ENCODE measurements at places on chromosomes 6 and 20.

- DNase-seq, result no peak
Measured at GRCh38 chr6:79764747-79765146, 133.6 kb downstream of the SH3BGRL2 start.

DNA sequence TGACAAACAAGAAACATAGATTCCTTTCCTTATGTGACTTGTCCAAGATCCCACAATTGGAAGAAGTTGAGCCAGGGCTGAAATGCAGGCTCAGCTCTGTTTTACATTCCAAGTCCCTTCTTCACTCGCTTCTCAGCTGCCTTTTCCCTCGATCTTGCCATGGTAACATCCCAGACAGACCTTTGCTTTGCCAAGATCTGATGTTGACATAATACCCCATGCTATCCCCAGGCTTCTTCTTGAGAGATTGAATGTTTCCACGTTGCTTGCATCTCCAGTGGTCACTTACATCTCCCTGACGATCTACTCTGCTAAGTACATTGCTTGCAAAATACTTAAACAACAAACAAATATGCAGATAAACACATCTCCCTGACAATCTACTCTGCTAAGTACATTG is 63.5 kb downstream of the TBXT start:
- no peak for DNase-seq

GRCh38 chr6:148883270-148883669 is 136.4 kb downstream of the UST start:
- no peak for DNase-seq

DNA sequence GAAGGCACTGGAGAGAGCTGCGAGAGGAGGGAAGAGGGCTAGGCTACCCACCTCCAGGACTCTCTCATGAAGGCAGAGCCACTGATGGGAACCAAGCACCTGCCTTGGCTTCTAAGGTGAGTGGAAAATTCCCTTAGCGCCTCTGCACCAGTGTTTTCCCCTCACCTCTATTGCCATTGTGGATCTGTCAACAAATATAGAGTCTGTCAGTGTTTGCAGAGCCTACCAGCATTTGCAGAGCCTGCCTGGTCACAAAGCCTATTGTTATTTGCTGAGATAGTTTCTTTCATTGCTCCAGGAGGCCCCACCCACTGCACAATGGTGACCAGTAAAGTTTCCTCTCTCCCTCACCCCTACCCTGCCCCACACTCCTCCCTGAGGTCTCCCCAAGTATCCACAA is 141.9 kb downstream of the MRPL14 start:
- no peak for DNase-seq

GRCh38 chr6:34144581-34145160 is 1.2 kb downstream of the GRM4 start:
- no peak for DNase-seq

DNA sequence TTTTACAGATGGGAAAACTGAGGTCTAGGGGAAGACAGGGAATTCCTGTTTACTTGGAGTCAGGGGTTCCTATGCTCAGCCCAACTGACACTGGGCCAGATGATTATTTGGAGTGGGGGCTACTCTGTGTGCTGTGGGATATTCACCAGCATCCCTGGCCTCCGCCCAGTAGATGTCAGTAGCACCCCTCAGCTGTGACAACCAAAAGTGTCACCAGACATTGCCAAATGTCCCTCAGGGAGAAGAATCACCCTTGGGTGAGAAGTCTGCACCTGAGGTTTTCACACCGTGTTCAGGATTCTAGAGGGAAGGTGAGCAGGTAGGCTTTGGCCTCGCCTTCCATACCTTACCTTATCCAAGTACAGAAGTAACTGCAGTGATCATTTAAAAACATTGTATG is 27.6 kb downstream of the CDH26 start:
- no peak for DNase-seq

GRCh38 chr6:19502301-19502700 is 334.9 kb upstream of the ID4 start:
- DNase-seq, result no peak

DNA sequence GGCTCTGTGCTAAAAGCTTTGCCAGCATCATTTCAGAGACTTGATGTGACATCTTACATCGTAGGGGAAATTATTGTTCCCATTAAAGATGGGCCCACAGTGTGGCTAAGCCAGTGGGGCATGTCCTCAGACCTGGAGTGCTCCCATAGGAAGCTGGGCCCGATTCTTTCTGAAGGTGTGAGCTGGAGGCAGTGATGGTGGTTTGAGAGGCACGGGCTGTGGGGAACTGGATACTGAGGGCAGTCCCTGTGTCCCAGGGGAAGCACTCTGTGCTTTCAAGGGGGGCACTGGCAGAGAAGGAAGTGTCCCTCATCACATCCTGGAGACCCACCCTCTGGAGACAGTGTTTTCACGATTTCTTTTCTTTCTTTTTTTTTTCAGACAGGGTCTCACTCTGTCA is 8.6 kb upstream of the FAM110A start:
- DNase-seq, result no peak

GRCh38 chr20:44695674-44696300 is 19.4 kb upstream of the CCN5 start:
- no peak for DNase-seq

GRCh38 chr6:47737406-47737805 is 39.0 kb downstream of the ADGRF4 start:
- no peak for DNase-seq

GRCh38 chr20:45860560-45861220 is 3.3 kb downstream of the ZSWIM3 start:
- no peak for DNase-seq

- peak; percentile 14 for DNase-seq
Measured at GRCh38 chr6:38012573-38012972, 193.0 kb downstream of the ZFAND3 start.

GRCh38 chr20:59828125-59829053 is 105.0 kb downstream of the SYCP2 start:
- DNase-seq, result no peak

DNA sequence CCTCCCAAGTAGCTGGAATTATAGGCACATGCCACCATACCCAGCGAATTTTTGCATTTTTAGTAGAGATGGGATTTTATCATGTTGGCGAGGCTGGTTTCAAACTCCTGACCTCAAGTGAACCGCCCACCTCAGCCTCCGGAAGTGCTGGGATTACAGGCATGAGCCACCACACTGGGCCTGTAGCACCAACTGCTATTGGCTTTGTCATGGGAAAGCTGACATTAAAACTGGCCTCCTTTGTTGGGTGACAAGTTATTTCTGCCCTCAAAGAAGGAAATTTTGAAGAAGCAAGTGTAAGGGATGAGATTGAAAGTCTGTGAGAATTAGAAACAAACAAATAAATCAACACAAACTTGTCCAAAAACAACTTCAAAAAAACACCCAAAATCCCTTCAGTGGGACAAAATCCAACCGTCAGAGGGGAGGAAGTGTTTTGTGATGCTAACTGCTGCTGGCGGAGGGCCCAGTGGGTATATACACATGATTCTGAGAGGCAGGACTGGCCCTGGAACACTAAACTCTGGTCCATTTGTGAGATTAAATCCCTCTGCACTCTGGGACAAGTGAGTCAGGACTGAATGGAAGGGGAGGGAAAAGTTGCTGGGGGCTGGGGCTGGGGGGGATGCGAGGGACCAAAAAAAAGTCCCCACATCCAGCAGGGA is 87.5 kb upstream of the NAA20 start:
- no peak for DNase-seq

GRCh38 chr6:119195848-119196247 is 117.4 kb upstream of the FAM184A start:
- no peak for DNase-seq

GRCh38 chr6:4568138-4568537 is 208.1 kb upstream of the CDYL start:
- no peak for DNase-seq

DNA sequence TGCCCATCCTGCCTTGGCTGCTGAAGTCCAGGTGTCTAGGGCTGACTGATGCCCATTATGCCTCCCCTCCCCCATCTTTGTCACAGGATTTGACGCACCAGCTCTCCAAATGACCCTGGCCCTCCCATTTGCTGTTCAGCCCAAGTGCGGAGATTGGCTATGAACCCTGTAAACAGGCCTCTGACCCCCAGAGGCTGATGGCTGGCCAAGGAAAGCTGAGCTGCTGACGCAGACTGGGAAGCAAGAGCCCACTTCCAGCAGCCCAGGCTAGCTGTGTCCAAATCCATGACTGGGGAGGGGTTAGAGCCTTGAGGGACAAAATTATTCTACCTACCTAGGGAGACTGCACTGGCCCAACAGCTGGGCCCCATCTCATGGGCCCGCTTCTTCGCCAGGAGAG is 797 bp upstream of the GNRH2 start:
- no peak for DNase-seq

Data from CD4-positive, alpha-beta T cell treated with Interleukin-12 subunit alpha and Interleukin-12 subunit beta, for 1 hour (primary cell).